Spleen (tissue), 13 donors: ENCODE measurements at places on chromosomes 4 and X.

DNA sequence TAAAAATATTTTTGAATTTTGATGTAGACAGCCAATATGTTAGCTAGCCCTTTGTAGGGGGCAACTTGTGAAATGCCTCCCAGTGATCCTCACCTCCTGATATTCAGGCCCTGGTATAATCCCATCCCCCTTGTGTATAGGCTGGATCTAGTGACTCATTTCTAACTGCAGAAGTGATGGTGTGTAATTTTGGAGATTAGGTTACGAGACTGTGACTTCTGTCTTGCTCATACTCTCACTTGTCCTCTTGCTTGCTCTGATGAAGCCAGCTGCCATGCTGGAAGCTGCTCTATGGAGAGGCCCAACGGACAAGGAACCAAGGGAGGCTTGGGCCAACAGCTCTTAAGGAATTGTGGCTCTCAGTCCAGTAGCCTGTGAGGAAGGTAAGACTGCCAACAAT lies 61.7 kb downstream of the GPR82 start:
- H3K27me3 ChIP-seq, result no peaks in the 10 kb centered on the region
- DNase-seq, result no peak
- H3K4me1 ChIP-seq, result no peaks in the 10 kb centered on the region
- no peaks in the 10 kb centered on the region for H3K36me3 ChIP-seq
- no peak overlapping the region for H3K27ac ChIP-seq

DNA sequence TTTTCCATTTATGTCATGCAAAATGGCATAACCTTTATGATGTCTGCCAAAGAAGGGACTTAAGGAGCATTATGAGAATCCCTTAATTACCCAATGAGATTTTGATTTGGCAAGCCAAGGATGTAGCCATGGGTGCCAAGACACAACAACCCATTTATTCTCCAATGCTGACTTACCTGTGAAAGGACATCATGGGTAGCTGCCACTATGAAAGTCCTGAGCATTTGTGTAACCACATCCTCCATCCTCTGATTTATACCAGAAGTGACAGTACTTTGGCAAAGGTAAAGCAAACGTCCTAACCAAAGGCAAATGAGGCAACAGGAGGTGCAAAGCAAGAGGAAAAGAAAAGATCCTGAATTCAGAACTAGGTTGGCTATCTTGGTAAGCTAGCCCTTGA lies 87.3 kb upstream of the EMCN start:
- no peaks in the 10 kb centered on the region for H3K36me3 ChIP-seq
- H3K4me3 ChIP-seq, result no peak overlapping the region
- H3K27ac ChIP-seq, result no peak overlapping the region
- no peaks in the 10 kb centered on the region for H3K27me3 ChIP-seq
- no peak for DNase-seq

DNA sequence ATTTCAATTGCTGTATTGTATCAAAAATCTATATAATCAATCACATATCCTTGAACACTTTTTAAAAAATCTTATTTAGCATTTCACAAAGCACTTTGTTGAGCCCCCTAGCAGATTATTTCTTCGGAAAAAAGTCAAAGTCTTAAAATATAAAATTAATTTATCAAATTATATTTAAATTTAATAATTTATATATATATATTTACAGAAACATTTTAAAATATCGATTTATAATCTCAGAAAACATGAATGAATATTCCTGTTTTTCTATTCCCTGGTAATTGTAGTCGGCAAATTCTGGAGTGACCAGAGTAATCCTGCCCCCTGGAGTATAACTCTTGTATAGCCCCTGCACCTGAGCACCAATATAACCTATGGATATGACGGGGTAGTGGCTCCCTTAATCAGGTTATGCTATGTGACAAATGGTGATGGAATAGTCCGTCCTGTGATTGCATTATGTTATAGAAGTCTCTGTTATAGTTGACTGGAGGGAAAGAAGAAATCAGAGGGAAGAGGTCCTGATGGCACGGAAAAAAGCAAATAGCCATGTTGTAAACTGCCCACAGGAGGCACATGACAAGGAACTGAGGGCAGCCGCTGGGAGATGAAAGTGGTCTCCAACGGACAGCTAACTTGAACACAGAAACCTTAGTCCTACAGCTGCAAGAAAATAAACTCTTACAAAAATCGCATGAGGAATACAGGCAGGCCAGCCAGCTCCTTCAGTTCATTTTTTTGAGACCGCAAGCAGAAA lies 1092.3 kb downstream of the ARAP2 start:
- DNase-seq, result no peak
- no peak overlapping the region for H3K4me3 ChIP-seq
- no peaks in the 10 kb centered on the region for H3K36me3 ChIP-seq

- DNase-seq, result no peak
- H3K4me1 ChIP-seq, result no peaks in the 10 kb centered on the region
- H3K27me3 ChIP-seq, result no peaks in the 10 kb centered on the region
These were observed 14.1 kb upstream of the CXCL6 start for GRCh38 chr4:73822389-73822788.

- no peak overlapping the region for H3K27ac ChIP-seq
- H3K4me3 ChIP-seq, result no peak overlapping the region
These were observed 1175.6 kb downstream of the TECRL start for GRCh38 chr4:63233671-63234070.

- DNase-seq, result no peak
- no peaks in the 10 kb centered on the region for H3K4me1 ChIP-seq
- H3K36me3 ChIP-seq, result no peaks in the 10 kb centered on the region
- no peak overlapping the region for H3K27ac ChIP-seq
- no peaks in the 10 kb centered on the region for H3K27me3 ChIP-seq
These were observed 91.3 kb upstream of the KLHL13 start for GRCh38 chrX:118207831-118208453.

DNA sequence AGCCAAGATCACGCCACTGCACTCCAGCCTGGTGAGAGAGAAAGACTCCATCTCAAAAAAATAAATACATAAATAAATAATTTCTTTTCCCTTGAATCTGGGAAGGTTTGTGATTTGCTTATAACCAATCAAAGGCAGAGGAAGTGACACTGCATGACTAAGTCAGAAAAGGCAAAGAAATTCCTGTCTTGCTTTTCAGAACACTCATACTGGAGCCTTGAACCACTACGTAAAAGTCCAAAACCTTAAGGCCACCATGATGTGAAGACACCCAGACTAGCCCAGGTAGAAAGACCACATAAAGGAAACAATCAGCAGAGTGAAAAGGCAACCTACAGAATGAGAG lies 36.6 kb downstream of the TMEM156 start:
- H3K36me3 ChIP-seq, result no peaks in the 10 kb centered on the region
- H3K4me3 ChIP-seq, result no peak overlapping the region
- DNase-seq, result no peak

- DNase-seq, result no peak
- H3K27me3 ChIP-seq, result no peaks in the 10 kb centered on the region
- no peaks in the 10 kb centered on the region for H3K36me3 ChIP-seq
- no peak overlapping the region for H3K27ac ChIP-seq
- H3K4me1 ChIP-seq, result no peaks in the 10 kb centered on the region
- no peak overlapping the region for H3K4me3 ChIP-seq
These were observed 42.7 kb downstream of the HPRT1 start for GRCh38 chrX:134502686-134503085.

- no peaks in the 10 kb centered on the region for H3K36me3 ChIP-seq
- H3K4me1 ChIP-seq, result no peaks in the 10 kb centered on the region
- H3K4me3 ChIP-seq, result no peak overlapping the region
- no peaks in the 10 kb centered on the region for H3K27me3 ChIP-seq
- H3K27ac ChIP-seq, result no peak overlapping the region
- DNase-seq, result no peak
These were observed 389.5 kb upstream of the GRID2 start for GRCh38 chr4:91914176-91914804.

GRCh38 chrX:16239211-16239610 lies 71.9 kb downstream of the MAGEB17 start:
- H3K27ac ChIP-seq, result no peak overlapping the region
- H3K4me3 ChIP-seq, result no peak overlapping the region
- DNase-seq, result no peak
- H3K27me3 ChIP-seq, result no peaks in the 10 kb centered on the region

GRCh38 chrX:69077895-69078455 lies 87.3 kb downstream of the PJA1 start:
- no peaks in the 10 kb centered on the region for H3K36me3 ChIP-seq
- no peaks in the 10 kb centered on the region for H3K4me1 ChIP-seq
- no peaks in the 10 kb centered on the region for H3K27me3 ChIP-seq
- DNase-seq, result peak; percentile 51

- peaks cover 40% of the 10 kb centered on the region for H3K27me3 ChIP-seq
- no peak within 1 kb of the TSS for H3K27ac ChIP-seq
- H3K4me3 ChIP-seq, result peak within 1 kb of the TSS; percentile 32
- H3K4me1 ChIP-seq, result peaks cover 5% of the 10 kb centered on the region
- H3K36me3 ChIP-seq, result no peaks in the 10 kb centered on the region
These were observed at the start of gene NHSL2 for GRCh38 chrX:71910643-71910985. TSS of gene NHSL2 (plus strand) at chrX:71910845.

GRCh38 chrX:126338916-126339315 lies 172.8 kb upstream of the DCAF12L2 start:
- H3K4me3 ChIP-seq, result no peak overlapping the region
- H3K4me1 ChIP-seq, result no peaks in the 10 kb centered on the region
- H3K27me3 ChIP-seq, result no peaks in the 10 kb centered on the region
- DNase-seq, result no peak

- H3K36me3 ChIP-seq, result no peaks in the 10 kb centered on the region
- peaks cover 6% of the 10 kb centered on the region for H3K4me1 ChIP-seq
- peak; percentile 89 for DNase-seq
- no peaks in the 10 kb centered on the region for H3K27me3 ChIP-seq
- H3K27ac ChIP-seq, result peak overlapping the region; percentile 77
These were observed 146.3 kb upstream of the RPS6KA3 start for GRCh38 chrX:20412871-20413486.

GRCh38 chrX:41386222-41386990 lies 52.4 kb downstream of the DDX3X start:
- no peaks in the 10 kb centered on the region for H3K4me1 ChIP-seq
- DNase-seq, result no peak

DNA sequence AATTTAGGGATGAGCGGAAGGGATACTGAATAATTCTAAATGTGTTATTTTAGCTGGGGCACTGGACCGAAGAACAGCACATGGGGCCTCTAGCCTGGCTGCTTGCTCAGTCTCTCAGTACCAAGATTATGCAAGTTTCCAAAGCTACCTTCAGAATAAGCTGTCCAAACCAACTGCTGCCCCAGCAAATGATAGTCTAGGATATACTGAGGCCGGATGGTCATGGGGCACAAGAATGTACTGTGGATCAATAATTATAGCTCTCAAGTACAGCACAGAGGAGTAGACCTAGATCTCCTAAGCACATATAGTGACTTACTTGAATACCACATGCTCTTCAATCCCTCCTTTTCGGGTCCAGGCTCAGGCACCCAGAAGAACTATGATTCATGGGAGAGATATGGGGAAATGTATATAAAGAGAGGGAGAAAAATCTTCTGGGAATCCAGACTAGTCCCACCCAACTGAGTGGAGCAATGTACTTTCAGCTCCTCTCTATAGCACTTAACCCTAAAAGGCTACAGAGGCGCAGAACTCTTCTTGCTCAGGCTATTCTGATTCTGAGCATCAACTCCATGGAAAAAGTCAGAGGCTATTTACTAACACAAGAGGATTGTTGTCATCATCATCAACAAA lies 160.3 kb upstream of the GPC4 start:
- H3K27me3 ChIP-seq, result no peaks in the 10 kb centered on the region
- no peak overlapping the region for H3K27ac ChIP-seq
- DNase-seq, result no peak

- no peaks in the 10 kb centered on the region for H3K4me1 ChIP-seq
- no peaks in the 10 kb centered on the region for H3K27me3 ChIP-seq
- H3K36me3 ChIP-seq, result no peaks in the 10 kb centered on the region
These were observed 402 bp downstream of the CCDC120 start for GRCh38 chrX:49059201-49059600.

- H3K27me3 ChIP-seq, result no peaks in the 10 kb centered on the region
- H3K27ac ChIP-seq, result no peak overlapping the region
- no peaks in the 10 kb centered on the region for H3K36me3 ChIP-seq
- H3K4me3 ChIP-seq, result no peak overlapping the region
These were observed 563.1 kb upstream of the INTU start for GRCh38 chr4:127069675-127070074.

GRCh38 chr4:38343608-38344007 lies 320.4 kb upstream of the KLF3 start:
- H3K4me1 ChIP-seq, result no peaks in the 10 kb centered on the region
- H3K4me3 ChIP-seq, result no peak overlapping the region
- H3K27ac ChIP-seq, result no peak overlapping the region
- H3K27me3 ChIP-seq, result no peaks in the 10 kb centered on the region
- no peaks in the 10 kb centered on the region for H3K36me3 ChIP-seq
- no peak for DNase-seq

DNA sequence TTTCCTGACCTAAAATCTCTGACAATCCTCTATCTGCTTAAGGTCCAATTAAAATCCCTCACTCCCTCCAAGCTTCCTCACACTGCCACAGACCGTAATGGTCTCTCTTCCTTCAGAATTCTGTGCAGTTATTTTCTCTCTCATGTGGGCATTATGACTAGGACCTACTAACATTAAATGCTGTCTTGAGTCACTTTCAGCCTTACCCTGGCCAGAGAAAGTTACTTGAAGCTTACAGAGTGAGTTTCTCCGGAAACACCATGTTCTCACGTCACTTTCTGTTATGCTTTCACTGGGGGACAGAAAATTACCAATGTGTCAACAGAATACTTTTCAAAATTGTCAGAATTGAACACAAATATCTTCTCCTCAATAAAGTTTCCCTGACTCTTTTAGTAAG lies 271.8 kb downstream of the INPP4B start:
- no peak for DNase-seq
- no peaks in the 10 kb centered on the region for H3K27me3 ChIP-seq

DNA sequence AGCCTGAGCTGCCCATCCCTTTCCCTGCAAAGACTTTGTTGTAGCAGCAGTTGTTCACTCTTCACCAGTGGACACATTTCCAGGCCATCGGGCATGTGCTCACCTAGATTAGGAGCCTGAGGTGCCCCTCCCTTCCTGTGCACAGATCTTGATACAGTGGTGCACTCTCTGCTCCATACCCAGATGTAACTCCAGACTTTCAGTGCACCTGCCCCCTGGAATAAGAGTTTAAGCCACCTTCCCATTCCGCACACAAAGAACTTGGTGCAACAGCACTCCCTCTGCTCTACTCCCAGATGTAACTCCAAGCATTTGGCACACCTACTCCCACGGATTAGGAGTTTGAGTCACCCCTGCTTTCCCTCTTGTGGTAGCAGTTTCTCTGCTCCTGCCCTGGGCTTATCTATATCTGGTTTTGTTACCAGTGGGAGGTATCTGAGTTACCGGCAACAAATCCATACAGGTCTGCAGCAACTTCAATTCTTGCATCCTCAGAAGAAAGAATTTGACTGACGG lies 36.0 kb upstream of the PLK4 start:
- no peak for DNase-seq
- H3K4me1 ChIP-seq, result no peaks in the 10 kb centered on the region
- H3K36me3 ChIP-seq, result no peaks in the 10 kb centered on the region
- H3K27ac ChIP-seq, result no peak overlapping the region
- H3K4me3 ChIP-seq, result no peak overlapping the region
